MG63 (cell line): ENCODE measurements at places on chromosomes 7 and 10.

- DNase-seq: no peak
These were observed 154.0 kb downstream of the TCF7L2 start for GRCh38 chr10:113104047-113104446.

DNA sequence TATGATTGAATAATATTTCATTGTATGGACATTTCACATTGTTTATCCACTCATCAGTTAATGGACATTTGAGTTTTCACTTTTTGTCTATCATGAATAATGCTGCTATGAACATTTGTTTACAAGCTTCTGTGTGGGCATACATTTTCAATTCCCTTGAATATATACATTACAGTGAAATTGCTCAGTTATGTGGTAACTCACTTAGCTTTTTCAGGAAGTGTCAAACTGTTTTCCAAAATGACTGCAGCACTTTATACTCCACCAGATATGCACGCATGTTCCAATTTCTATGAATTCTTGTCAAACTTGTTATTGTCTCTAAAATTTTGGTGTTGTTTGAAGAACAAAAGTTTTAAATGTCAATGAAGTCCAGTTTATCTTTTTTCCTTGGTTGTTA, 401.2 kb downstream of the THSD7A start:
- DNase-seq: no peak

GRCh38 chr7:77466450-77466849, 50.3 kb upstream of the GSAP start:
- DNase-seq: no peak

- no peak for DNase-seq
These were observed 88.5 kb downstream of the PPP1R17 start for GRCh38 chr7:31775556-31775955.

- no peak for DNase-seq
These were observed 94.0 kb upstream of the PPP2R2D start for GRCh38 chr10:131806646-131807317.

GRCh38 chr10:100750291-100751210, 5.2 kb downstream of the PAX2 start:
- DNase-seq: no peak

DNA sequence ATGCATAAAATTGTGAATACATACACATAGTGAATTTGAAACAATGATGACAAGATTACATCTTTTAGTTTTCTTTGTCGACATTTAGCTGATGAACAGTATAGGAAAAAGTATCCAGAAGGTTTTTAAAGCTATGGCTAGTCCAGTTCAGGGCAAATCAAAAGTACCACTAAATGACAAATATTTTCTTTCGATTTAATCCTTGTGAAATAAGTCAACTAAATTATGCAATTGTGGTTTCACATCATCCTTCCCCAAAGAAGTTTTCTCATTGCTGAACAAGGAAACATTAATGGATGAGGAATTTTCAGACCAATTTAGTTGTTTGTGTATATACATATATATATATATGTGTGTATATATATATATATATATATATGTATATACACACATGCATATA, 774.0 kb downstream of the DNAJB9 start:
- DNase-seq: no peak

GRCh38 chr10:26566525-26567350, 128.6 kb downstream of the APBB1IP start:
- peak; percentile 10 for DNase-seq
